ENCODE measurements at places on chromosomes 13 and 19.

GRCh38 chr19:30148803-30149202 lies 206.8 kb downstream of the URI1 start:
- DNase-seq = no peak

DNA sequence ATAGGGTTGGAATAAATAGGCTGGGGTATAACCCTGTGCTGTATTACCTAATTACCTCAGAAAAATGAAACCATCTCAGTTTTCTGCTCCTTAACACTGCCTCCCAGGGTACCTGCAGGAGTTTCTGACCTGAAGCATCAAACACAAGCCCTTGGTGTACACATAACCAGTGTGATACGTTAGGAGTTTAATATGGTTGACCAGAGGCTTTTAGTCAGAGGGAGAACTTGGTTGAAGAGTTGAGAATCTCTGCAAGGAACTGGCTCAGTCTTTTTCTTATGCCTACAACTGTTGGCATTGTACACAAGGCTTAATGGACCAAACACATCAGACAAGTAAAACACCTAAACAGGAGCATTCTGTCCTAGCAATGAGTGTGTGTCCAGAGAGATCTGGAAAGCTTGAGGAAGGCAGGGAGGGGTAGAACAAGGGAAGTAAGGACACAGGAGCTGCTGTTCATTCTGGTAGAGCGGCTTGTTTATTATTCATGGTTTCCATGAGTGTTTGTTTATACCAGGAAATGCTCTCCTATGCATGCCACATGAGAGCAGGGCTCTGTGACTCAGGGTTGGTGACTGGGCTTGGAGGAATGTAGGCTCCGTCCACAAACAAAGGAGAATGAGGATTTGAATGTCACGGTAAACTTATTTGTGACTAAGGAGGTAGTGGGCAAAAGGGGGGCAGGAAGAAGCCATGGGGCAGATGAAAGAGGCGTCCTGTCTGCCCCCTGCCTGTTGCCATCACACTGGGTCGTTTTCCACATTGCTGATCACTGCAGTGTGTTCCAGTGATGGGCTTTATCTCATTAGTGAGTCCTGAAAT lies 11.9 kb upstream of the SPATA13 start:
- DNase-seq = no peak

DNA sequence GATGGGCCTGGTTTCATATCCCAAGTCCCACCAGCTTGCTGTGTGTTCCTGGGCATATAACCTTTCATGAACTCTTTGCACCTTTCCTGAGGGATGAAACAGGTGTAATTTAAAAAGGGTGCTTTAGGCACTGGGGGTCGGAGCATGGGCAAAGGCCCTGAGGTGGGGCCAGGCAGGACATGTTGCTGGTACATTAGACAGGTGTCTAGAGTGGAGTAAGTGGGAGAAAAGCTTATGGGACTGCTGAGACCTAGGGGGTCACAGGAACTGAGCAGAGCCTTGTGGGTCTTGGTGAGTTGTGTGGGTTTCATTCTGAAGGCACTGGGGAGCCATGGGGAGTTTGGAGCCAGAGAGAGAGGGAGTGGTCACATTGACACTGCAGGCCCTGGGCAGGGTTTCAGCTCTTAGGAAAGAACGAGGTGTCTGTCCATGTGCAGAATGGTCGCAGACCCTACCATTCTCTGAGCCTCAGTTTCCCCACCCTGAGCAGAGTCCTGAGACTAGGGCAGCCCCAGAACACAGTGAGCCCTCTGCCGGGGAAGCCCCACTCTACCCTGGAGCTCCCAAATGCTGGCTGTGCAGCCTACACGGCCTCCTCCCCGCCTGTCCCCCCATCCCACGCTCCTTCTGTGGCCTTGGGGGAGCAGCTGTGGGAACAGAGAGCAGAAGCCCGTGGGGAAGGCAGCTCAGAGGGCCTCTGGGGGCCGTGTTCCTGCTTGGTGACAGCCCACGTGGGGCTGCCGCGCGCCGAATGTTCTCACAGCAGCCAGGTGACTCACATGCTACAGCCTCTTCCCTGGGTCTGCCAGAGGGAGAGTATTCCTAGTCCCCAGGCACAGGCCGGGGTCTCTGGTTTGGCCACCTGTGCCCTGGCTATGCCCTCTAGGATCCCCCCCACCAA lies 7.3 kb upstream of the HOMER3 start:
- DNase-seq = no peak

GRCh38 chr13:107835339-107836018 lies 379.9 kb downstream of the LIG4 start:
- no peak for DNase-seq

DNA sequence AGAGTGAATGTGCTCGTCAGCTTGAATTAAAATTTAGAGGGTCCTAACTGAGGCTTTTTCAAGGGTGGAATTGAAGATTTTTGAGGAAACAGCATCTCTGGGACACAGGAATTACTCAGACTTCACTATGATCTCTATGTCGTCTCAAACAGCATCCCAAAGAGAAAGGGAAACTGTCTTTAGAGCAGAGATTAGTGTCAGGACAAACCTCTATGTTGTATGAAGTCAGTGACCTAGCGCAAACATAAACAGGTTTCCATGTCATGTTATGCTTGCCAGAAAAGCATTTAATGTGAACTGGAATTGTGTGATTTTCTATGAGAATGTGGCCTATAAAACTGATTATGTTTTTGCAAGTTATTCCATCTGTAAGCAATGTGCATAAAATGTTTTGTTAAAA lies 573.7 kb downstream of the GPC6 start:
- no peak for DNase-seq

GRCh38 chr19:43290568-43291359 lies 21.4 kb upstream of the PSG9 start:
- DNase-seq = no peak

GRCh38 chr13:69817333-69817869 lies 290.2 kb upstream of the ATXN8OS start:
- DNase-seq = no peak

GRCh38 chr19:48506138-48506733 lies 5.4 kb downstream of the LMTK3 start:
- peak; percentile 61 for DNase-seq

DNA sequence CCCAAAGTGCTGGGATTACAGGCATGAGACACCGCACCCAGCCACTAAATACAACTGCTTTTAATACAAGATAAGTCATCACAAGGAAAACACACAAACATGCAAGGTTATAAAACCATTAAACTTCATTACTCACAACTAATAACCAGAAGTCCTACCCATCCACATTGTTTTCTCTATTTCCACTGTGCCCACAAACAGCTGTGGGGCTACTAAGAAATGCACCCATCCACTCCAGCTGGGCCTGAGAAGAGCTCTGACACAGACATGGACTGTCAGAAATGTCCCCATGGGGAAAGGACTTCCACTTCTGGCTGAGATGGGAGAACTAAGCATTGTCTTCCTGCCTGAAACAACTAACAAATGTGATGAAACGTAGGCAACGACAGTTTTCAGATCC lies 17.2 kb downstream of the SAFB2 start:
- DNase-seq = no peak
